Daoy (cell line): ENCODE measurements at places on chromosomes 16 and 17.

GRCh38 chr17:63276821-63277220, 169.3 kb downstream of the CYB561 start:
- DNase-seq = peak; percentile 35

DNA sequence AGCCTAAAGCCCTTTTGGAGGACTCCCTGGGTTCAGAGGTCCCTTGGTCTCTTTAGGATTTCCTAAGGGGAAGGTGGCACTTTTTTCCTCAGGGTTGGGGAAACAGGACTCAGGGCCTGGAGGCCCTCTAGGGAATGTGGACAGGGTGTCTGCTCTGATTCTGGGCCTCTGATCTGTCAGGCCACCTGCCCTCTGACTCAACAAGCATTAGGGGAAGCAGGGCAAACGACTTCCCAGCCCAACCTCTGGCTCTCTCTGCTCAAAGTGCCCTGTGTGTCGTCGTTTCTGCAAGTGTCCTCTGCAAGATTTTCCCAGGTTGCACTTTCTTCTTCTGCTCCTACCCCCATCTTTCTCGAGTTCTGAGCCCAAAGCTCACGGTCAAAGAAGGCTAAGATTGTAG, 6.6 kb upstream of the IGFBP4 start:
- DNase-seq = no peak

DNA sequence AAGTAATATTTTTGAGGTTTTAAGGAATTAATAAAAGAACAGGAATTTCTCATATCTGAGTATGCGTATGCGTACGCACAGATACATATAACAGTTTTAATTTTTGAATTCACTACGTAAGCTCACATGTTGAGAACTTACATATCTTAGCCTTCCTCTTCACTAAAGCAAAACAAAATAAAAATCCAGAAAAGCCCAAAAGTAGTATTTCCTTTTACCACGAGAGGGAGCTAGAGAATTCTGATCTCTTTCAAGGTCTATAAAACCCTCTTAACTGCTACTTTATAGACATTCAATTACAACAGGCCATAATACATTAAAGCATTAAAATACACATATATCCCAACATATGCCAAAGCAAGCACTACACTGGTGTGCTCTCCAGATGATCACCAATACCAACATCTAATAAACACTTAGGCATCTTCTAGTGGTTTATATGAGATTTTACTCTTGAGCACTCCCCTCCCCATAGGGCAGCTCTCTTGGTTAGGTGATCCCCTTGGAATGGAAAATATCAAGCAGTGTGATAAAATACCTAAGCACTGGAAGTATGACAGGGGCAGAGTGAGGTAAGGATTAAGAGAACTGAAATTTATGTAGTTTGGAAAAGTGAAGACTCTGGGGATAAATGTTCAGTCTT, 94.0 kb downstream of the SKAP1 start:
- DNase-seq = peak; percentile 10

DNA sequence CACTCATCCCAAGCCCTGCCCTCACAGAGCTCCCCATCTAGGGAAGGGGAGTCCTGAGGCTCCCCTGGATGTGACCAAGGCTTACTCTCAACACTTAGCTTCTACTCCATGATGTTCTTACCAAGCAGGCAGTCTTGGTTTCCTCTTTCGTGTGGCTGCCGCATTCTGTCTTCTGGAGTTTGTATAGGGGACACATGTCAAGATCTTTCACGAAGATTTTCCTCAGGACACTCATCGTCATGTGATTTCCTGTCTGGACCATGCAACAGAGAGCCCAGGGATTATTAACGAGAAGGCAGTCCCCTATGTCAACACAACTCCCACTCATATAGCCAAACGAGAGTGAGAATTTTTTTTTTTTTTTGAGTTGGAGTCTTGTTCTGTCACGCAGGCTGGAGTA, 10.4 kb downstream of the PRSS54 start:
- no peak for DNase-seq

GRCh38 chr16:66334853-66335574, 31.5 kb upstream of the CDH5 start:
- DNase-seq = no peak

GRCh38 chr16:13845232-13845631, 74.7 kb upstream of the ERCC4 start:
- DNase-seq = no peak

- DNase-seq = no peak
These were observed 45.2 kb downstream of the HAPSTR1 start for GRCh38 chr16:9136596-9136995.

DNA sequence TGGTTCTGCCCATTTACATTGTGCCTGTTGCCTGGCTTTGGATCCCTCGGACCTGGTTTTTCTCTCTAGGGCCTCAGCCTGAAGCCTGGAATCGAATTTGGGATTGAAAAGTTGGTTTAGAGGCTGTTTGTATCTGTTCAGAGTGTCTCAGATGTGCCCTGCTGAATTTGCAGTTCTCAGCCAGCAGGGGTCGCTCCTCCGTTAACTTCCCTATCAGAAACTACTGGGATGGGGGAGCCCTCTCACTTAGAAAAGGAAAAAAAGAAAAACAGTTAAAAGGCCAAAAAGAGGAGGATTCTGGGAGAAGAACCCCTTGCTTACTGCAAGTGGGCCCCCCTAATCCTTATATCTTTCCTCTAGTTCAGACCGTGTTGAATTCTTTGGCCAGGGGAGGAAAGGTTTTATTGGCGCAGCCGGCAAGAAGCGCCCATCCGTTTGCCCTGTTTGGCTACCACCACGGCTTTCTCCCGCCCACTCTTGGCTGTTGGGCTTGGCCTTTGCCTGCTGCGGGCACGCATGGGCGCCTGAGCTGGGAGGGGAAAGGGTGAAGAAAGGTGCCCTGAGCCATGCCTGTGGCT, 8.7 kb downstream of the FZD2 start:
- DNase-seq = no peak

DNA sequence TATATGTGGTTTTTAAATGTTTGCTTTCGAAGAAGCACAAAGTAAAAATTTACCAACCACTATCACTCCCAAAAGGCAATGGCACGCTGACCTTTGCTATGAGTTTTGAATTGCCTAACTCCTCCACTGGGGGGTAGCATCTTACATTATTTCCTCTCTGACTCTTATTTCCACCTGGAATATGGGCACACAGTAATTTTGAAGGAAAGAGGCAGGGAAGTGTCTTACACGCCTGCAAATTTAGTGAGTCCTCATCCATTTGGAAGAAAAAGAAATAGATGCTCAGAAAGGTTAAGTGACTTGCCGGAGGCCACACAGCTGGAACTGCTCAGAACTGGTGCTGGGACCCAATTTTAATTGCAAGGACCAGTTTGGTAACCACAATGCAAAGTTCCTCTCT, 29.9 kb upstream of the IRX6 start:
- DNase-seq = peak; percentile 12

- DNase-seq = no peak
These were observed 25.4 kb downstream of the ACLY start for GRCh38 chr17:41893384-41893783.

DNA sequence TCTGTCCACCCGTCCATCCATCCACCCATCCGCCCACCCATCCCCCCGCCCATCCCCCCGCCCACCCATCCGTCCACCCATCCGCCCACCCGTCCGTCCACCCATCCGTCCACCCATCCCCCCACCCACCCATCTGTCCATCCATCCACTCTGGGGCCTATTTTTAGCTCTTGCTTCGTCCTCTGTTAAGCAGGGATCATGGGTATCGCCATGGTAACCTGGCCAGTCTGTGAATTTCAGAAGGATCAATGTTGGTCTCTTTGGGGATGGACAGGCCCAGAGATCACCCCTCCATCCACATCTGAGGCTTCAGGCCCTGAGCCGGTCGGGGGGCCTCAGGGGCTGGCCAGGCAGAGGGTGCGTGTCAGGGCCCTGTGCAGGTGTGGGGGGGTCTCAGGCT, 15.2 kb upstream of the DPEP1 start:
- DNase-seq = no peak

DNA sequence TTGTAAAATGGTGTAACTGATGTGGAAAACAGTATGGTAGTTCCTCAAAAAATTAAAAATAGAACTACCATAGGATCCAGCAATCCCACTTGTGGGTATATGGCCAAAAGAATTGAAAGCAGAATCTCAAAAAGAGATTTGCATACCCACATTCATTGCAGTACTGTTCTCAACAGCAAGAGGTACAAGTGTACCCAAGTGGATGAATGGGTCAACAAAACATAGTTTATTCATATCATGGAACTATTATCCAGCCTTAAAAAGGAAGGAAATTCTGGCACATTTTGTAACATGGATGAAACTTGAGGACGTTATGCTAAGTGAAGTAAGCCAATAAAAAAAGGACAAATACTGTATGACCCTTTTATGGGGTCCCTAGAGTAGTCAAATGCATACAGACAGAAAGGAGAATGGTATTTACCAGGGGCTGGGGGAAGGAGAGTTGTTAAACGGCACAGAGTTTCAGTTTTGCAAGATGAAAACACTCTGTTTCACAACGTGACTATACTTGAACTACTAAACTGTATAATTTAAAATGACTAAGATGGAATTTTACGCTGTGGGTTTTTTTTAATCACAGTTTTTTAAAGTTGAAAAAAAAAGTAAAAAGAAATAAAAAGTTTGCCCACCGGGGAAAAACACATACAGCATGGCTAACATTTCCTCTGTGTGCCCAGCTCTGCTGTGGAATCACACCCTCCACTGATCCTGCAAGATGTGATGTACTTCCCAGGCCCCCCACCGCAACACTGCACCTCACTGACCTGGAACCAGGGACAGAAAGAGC, 6.1 kb downstream of the TVP23A start:
- DNase-seq = no peak

DNA sequence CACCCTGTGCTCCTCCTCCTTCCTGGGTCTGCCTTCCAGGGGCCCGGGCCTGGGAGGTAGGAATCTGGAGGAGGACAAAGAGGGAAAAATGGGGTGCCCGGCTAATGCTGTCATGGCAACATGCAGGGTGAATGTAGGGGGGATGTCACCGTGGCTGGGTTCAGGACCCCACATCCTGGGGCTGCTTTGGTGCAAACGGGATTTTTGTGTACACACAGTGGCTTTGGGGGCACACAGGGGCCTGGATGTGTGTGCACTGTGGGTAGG, 37.0 kb upstream of the CDC42EP4 start:
- DNase-seq = no peak

DNA sequence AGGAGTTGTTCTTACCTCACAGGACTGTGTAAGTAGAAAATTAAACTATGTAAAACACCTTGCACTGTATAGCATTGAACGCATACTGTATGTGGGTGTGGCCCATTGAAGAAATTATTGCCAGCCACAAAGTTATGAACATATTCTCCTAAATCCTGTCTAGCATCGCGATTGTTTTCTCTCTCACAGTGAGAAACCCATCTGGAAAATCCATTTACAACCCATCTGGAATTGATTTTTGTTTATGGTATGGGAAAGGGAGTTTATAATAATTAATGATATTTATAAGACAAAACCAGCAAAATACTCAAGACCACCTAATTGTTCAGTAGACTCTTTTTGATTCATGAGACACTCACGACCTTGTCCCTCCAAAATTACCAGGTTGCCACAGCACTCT, 22.1 kb upstream of the MON1B start:
- DNase-seq = no peak

DNA sequence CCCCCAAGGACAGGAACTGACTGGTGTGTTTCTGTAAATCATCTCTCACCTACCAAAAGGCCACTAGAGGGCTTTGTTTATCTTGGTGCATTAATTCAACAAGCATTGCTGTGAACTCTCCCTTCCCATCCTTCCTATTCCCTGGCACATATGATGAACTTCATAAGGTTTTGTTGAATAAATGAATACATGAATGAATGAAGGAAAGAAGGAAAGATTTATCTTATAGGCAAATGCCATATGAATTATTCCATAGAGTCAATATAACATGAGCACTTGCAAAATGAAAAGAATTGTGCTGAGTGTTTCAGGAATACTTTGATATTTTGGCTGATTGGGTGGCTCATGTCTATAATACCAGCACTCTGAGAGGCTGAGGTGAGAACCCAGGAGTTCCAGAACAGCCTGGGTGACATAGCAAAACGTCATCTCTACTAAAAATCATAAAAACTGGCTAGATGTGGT, 4.3 kb downstream of the SPDYE4 start:
- no peak for DNase-seq

DNA sequence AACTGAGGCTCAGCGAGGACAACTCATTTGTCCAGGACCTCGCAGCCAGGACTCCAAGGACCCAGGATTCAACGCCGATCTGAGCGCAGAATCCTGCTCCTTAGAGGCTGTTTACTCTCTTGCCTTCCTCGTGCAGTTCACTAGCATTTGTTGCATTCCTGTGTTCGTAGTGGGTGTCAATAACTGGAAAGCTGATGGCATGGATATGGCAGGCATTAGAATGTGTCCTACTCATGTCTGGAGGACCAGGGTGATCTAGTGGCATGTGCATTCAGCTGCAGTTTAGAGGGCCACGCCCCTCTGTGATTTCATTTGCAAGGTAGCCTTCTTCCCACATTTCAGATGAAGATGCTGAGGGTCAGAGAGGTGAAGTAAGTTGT, 510 bp downstream of the CRISPLD2 start:
- no peak for DNase-seq

DNA sequence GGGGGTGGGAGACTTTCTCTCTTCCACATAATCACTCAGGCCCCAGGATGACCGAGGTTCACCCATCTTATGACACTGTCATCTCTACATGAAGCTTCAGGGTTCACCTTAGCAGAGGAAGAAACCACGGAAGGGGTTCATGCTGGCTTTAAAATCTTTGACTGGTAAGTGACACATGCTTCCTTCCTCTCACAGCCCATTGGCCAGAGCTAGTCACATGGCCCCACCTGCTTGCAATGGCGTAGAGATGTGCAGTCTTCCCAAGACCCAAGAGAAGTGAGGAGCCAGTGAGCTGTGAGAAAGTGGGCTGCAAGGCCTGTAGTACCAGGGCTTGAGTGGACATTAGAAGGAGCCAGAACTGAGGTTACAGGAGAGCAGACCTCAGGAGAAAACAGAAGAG, 180.3 kb downstream of the AXIN2 start:
- DNase-seq = no peak

GRCh38 chr16:1331712-1332617, 1.5 kb upstream of the BAIAP3 start:
- no peak for DNase-seq

GRCh38 chr16:89958068-89958467, 9.5 kb downstream of the DEF8 start:
- DNase-seq = no peak

- peak; percentile 61 for DNase-seq
These were observed 10.1 kb upstream of the ERCC4 start for GRCh38 chr16:13909872-13910303.

- no peak for DNase-seq
These were observed 36.0 kb downstream of the IQCK start for GRCh38 chr16:19753815-19754643.

DNA sequence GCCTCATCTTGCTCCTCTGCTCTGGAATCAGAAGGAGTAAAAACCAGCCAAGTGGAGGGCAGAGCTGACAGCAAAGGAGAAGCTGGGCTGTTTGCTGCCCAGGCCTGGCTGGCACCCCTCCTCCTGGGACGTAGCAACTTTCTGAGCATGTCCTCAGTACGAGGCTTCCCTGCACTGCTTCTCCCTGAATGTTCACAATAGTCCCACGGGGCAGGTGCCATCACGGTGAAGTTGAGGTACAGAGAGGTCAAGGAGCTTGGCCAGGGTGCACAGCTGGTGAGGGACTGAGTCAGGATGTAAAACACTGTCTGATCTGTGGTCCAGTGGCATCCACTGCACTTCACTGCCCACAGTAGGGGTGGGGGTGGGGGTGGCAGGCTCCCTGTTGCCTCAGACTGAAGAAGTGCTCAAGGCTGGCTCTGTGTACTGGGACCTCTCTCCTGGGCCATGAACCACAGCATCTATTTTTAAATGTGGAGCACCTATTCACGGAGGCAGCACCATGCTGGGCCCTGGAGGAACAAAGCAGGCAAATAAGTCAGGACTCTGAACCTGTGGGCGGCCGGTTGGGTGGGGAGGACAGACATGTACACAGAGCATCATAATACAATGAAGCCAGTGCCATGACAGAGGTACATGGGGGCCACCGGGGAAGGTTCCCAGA, 369.5 kb downstream of the SEC14L1 start:
- no peak for DNase-seq
